Left hindlimb (tissue), 1 donor: ENCODE measurements at places on chromosomes 7 and 10.

- no peak for DNase-seq
Measured at GRCh38 chr10:85916994-85917573, 449.5 kb downstream of the GRID1 start.

DNA sequence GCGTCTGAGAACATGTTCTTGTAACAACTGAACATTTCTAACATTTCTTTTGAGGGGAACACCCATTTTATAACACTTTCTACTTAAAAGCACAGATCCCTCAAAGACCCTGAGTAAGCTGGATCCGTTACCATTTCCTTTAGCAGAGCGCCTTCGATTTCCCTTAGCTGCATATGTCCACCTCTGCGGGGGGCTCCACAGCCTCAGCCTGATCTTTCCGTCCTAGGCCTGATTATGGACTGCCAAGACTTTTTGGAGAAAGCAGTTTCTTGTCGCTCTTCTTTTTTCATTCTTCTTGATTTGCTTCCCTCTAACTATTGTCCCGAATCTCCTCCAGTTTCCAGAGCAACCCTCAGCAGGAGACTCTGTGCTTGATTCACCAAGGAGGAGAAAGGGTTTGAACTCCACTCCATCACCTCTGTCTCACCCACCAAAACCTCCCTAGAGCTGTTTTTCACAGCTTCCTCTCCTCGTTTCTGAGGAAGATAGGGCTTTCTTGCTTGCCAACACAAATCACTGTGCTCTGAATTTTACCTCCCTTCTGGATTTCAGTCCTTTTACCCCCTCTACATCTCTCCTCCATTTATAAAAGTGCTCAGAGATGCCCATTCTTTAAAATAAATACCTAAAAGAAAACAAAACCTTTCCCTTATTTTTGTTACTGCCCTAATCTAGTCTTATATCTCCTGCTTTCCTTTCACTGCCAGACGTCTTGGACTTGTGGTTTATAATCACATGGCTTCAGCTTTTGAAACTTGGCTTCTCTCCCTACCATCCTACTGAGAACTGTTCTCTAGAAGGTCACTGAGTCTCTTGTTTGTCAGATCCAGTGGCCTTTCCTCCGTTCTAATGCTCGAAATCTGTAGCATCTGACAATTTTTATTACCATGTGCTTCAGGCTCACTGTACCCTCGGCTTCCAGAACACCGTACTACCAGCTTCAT is 30.5 kb upstream of the ZRANB1 start:
- no peak for DNase-seq

DNA sequence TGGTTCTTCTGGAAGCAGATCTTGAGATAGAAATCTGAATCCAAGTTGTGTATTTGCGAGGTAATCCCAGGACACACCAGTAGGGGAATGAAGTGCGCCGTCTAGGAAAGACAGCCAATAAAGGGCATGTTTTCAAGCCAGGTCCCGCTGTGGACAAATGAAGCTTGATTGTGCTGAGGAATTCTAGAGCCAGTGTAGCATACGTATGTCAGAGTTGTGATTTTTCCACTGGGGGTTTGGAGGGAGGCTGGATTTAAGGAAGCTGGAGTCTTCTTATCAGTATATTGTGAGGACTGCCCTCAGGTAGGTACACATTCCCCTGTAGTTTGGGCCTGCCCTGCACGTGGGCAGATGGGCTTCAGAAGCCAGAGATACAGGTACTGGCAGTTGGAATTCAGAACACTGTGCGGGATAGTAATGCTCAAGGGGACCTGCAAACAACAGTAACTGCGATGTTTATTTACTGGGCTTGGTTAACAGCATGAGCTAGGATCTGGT is 50.9 kb downstream of the GALNT11 start:
- no peak for DNase-seq

GRCh38 chr7:105454921-105455320 is 66.2 kb upstream of the SRPK2 start:
- no peak for DNase-seq

- no peak for DNase-seq
Measured at GRCh38 chr7:25989140-25989705, 162.8 kb upstream of the NFE2L3 start.

DNA sequence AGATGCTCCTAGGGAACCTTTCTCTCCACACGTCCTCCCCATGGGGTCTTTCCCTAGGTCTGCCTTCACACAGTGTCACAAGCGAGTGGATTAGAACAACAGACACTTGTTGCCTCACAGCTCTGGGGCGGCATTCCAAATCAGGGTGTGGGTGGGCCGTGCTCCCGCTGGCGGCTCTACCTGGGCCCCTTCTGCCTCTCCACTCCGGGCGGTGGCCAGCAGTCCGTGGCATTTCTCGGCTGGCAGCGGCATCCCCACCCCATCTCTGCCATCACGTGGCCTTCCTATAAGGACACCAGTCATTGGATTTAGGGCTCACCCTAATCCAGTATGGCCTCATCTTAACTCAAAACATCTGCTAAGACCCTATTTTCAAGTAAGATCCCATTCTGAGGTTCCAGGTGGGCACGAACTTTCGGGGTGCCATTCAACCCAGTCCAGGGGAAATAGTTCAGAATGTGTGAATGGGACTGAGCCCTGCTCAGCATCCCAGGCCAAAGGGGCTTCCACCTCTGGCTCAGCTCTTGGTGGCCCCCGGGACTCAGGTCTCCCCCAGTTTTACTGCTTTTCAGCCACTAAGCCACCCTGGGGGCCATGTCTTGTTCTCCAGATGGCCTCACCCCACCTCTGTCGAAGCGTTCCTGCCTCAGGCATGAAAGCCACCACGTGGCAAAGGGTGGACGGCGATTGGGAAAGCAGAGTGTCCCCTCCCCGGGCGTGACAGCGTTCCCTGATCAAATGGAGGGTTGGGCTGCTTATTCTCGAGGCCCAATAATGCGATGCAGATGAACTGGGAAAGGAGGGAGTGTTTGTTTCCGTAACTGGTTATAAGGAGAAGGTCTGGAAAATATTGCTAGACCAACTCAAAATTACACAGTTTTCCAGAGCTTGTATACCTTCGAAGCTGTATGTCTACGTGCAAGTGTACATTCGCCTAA is 350.0 kb downstream of the GLRX3 start:
- DNase-seq, result no peak

GRCh38 chr10:115103700-115104099 is 10.5 kb downstream of the ATRNL1 start:
- DNase-seq, result no peak

- no peak for DNase-seq
Measured at GRCh38 chr10:125011926-125012705, 70.2 kb downstream of the ZRANB1 start.

GRCh38 chr10:110002801-110003523 is 4.8 kb upstream of the ADD3 start:
- DNase-seq, result no peak

GRCh38 chr7:15863951-15864625 is 177.6 kb upstream of the MEOX2 start:
- DNase-seq, result no peak

DNA sequence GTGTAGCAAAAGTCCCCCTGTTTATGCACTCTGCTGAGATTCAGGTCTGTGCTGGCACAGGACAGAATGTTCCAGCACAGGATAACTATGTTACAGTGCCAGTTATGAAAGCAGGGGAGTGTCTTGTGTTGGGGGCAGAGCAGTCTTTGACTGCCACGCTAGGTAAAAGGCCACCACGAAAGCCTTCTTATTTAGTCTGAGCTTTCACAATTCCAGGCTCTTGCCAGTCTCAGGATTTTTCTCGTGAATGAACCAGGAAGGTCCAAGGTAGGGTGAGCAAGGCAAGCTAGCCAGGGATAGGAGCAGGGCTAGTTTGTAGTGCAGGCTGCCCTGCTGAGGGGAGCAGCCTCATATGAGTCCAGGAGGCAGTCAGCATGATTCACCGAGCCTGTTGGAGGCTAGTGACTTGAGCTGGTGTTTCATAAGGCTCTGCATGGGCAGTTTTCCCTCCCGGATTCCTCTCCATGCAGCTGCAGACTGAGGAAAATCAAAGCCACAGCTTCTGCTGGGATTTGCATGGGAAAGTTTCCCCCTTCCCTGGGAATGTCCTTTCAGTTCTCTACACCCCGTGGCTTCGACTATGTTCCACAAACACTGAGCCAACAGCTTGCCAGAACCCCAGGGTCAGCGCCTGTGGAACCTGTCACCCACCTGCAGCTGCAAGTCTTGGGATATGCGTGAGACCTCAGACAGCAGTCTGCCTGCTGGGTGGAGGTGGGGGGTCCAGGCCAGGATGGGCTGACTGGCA is 112.3 kb downstream of the JCAD start:
- DNase-seq, result no peak

- DNase-seq, result no peak
Measured at GRCh38 chr7:1619152-1620079, 49.6 kb upstream of the PSMG3 start.

DNA sequence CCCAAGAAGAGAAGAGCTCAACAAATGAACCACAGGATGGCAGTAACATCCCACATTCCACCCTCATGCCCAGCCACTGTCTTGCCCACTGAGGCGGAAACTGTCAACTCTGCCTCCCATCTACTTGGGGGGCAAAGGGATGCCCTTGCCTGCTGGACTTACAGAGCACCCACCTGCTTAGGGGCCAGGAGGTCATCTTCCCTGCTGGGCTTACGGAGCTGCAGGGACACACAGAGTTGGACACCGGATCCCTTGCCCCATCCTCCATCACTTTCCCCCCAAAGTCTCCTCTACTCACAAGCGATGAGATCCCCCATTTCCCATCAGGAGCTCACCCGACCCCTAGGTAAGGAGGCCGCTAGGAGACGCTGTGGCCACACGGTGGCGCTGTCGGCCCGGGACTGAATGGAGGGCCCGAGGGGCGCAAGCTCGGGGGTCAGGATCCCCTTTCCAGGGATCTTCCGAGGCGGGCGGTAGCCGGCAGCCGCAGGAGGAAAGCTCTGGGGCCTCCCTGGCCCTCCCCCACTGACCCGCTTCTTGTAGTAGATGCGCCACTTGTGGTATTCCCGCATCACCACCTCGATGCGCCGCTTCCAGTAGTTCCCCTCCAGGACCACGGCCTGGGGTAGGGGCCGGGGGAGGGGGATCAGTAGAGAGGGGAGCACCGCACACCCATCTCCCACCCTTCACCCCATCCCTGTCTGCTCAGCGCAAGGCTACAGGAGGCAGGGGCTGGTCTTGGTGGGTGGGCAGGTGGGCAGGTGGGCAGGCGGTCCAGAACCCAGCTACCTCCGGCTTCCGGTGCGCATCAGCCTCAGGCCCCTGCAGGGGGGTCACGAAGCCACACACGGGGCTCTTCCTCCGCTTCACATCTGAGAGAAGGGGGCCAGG is 17.3 kb downstream of the MLXIPL start:
- DNase-seq, result peak; percentile 63
